ENCODE measurements at places on chromosomes 6 and 20.

DNA sequence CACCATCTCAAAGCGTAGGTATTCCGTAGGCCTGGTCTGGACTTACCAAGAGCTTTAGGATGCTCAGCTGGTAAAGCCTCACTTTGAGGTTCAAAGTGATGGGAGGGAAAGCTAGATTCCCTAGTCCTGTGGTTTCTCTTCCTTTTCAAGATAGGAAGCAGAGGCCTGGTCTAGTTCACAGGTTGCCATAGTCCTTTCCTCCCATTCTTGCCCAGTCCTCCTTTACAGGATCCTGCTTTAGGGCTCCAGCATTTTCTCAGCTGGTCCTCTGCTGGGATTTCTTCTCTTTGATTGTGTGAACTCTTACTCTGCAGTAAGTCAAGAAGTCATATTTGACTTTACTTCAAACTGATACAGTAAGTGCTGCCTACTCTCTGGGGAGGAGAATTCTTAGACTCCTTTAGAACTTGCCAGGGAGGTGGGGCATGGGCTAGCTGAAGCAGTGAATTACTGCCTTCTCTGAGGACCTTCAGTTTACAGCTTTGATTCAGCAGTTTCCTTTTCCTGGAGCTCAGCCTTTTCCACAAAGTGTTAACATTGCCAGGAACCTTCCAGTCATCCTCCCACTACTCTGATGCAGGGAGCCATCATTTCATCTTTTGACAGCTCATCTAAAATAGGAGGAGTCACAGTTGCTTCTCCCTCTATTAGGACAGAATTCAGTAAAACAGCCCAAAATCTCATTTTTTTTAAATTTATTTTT lies 42.8 kb upstream of the PLCG1 start:
- no peak for DNase-seq

- peak; percentile 7 for DNase-seq
Measured at GRCh38 chr20:39849664-39850063, 839.4 kb downstream of the MAFB start.

- DNase-seq = no peak
Measured at GRCh38 chr6:11766043-11766442, 12.6 kb downstream of the ADTRP start.

DNA sequence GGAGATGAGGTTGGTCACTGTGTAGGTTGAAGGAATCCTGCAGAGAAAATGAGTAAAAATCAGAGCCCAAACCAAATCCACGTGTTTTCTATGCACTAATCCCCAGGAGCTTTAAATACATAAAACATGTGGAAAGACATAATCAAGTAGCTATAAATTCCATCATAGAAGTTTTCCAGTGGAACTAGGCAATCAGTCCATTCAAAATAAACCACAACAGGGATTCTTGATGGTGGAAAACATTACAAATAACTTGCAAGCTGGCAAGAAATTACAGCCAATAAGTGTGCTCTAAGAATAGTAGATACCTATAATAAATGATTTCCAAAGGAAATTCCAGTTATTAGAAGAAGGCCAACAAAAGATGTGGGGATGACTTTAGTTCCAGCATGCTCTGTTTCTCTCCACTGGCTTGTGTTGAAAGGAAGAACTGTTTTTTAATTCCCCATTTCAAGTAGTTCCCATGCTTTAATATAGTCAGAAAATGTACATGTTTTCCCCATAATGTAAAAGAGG lies 49.8 kb upstream of the ADGRG6 start:
- DNase-seq = no peak
